ENCODE measurements at places on chromosomes 11 and 22.

GRCh38 chr11:134517621-134518293 lies 105.7 kb upstream of the B3GAT1 start:
- no peak for DNase-seq

- DNase-seq: no peak
Observed at GRCh38 chr11:113877670-113878055, 2.3 kb upstream of the USP28 start.

DNA sequence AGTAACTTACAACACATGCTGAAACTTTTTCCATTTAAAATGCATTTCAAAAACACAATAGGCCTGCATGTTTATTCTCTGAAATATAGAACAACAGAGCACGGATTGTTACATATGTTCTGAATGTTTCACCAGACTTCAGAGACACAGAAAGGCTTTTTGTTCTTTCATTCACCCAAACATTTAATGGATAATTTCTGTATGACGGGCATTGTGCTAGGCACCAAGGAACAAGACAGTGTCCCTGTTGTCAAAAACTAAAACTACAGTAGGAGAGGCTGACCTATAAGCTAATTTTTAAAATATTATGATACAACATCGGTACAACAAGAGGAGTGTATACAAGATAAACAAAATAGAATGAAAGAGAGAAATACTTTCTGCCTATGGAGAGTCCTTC lies 81.9 kb upstream of the TEAD1 start:
- no peak for DNase-seq

GRCh38 chr11:12167061-12168000 lies 56.9 kb downstream of the MICAL2 start:
- DNase-seq: no peak

DNA sequence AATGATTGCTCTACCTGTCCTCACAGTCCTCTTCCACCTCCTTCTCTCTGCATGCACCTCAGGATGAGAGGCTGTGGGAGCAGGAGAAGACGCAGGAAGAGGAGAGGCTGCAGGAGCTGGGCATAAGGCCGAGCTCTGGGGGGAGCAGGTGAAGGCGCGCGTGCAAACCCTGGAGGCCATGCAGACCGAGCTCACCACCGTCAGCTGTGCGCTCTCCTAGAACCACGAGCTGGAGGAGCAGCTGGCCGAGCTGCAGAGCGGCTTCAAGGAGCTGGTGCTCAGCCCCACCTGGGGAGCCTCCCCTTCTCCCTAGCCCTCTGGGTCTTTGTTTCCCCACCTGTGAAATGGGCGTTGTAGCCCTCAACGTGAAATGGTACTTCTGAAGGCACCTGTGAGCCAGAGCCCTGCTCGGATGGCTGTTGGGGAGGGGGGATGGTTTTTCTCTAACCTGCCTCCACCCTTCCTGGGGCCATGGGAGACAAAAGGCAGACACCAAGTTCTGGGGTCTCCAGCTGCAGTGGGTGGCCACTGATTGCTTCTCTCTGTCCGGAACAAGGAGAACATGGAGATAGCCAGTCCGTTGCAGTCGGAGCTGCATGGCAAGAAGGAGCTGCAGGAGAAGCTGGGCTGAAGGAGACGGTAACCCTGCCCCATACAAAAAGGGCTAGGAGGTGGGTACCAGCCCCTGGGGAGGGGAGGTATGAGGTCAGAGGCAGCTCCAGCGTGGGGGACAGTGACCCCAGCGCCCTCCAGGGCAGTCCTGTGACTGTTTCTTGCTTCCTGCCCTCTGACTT lies 65.2 kb upstream of the A4GALT start:
- DNase-seq: no peak

- DNase-seq: no peak
Observed at GRCh38 chr22:37965940-37966664, 12.6 kb downstream of the POLR2F start.

DNA sequence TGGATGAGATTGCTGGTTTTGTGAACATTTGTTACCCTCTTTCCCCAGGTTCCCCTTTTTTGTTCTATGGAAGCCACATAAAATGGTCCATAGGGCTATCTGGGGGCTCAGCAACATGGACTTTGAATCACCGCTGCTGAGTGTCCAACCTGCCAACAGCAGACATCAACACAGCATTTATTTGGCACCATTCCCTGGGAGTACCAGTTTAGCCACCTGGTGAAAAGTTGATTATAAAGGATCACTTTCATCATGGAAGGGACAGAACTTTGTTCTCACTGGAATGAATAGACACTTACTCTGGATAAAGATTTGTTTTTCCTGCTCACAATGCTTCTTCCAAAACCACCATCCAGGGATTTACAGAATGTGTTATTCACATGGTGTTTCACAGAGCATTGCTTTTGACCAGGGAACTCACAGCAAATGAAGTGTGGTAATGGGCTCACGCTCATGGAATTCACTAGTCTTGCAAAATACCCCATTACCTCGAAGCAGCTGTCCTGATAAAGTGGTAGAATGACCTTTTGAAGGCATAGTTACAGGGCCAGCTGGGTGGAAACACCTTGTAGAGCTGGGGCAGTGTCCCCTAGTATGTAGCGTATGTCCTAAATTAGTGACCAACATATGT lies 43.9 kb downstream of the ADM start:
- no peak for DNase-seq

DNA sequence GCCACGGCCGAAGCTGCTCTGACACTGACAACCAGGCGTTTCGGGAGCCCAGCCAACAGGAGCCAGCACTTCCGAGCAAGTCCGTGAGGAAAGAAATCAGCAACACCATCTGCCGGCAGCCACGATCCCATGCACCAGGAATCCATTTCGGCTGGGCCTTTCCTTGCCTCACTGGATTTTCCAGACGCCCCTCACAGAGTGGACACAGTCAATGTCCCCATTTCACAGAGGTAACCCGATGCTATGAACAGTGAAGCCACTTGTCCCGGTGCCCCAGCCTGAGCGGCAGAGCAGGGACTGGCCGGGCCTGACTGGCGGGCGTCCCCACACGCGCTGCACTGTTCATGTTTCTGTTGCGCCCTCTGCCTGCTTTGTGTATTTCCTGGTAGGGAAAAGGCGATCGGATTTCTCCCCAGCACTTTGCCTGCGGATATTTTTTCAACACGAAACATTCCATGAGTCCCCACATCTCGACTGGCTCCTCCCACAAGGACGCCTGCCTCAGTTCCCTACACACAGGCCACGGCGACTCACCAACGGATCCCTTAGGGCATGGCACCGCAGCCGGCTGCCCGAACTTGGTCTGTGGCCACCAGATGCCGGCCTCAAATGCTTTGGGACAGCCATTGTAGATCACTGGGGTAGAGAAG lies 55.3 kb downstream of the TRMU start:
- no peak for DNase-seq

- DNase-seq: no peak
Observed at GRCh38 chr22:44574640-44575380, 76.8 kb upstream of the RTL6 start.

- DNase-seq: no peak
Observed at GRCh38 chr11:37141707-37142106, 543.7 kb upstream of the RAG2 start.

DNA sequence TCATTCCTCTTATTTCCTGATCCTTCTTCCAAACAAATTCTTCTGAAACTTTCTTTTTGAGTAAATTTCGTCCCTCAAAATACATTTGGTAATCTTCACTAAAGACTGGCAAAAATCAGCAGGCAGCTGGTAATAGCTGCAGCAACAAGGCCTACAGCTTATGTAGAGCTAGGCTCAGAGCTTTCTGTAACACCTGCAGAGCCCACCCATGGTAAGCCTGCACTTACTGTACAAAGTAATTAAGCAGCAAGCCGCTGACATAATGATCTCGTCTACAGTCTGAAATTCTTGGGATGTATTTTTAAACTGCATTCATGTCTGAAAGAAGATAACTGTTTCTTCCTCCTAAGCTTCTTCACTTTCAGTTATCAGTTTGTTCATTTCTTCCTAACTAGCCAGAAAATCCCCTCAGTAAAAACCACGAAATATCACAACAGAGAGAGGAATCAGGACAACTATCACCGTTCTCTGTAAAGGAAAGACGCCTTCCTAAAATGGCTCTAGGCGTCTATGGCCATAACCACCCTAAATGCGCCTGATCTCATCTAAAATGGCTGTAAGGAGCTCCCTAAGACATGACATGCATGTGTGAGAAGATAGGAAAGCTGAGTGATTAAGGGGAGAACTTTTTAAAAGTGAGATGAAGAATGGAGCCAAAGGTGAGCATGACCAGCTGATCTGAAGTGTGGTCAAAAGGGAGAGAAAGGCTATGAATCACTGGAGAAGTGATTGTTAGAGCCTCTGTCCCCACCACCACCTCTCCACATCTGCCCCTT lies 56.2 kb downstream of the DENND5A start:
- DNase-seq: no peak

GRCh38 chr22:41146573-41146972 lies 54.2 kb downstream of the EP300 start:
- no peak for DNase-seq

DNA sequence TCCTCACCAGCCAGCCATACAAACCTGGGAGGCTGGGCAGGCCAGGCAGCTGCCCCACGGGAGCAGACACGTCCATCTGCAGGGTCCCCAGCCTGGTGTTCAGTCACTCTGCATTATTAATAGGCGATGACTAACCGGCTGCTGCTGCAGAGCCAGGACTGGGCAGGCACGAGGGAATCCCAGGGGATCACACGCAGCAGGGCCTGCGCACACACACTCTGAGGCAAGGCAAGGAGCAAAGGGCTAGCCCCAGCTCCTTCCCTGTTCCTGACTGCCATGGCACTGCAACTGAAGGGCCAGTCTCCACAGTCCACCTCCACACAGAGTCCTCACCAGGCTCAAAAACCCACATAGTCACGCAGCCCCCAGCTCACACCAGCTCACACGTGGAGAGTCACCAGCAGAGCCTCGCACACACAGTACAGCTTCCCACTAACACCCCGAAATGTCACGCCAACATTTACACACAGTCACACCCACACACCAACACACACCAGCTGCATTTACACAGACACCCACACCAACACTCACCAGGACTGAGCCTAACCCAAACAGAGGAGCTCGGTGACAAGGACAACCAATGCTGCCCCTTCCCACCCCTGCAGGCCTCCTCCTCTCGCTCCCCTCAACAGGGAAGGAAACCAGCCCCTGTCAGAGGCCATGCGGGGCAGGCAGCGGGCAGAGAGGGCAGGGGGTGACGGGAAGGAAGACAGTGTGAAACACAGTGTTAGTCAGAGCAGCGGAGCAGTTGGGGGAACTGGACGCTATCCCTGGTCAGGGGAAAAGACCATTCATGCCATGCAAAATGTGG lies 47.3 kb downstream of the NRXN2 start:
- no peak for DNase-seq

DNA sequence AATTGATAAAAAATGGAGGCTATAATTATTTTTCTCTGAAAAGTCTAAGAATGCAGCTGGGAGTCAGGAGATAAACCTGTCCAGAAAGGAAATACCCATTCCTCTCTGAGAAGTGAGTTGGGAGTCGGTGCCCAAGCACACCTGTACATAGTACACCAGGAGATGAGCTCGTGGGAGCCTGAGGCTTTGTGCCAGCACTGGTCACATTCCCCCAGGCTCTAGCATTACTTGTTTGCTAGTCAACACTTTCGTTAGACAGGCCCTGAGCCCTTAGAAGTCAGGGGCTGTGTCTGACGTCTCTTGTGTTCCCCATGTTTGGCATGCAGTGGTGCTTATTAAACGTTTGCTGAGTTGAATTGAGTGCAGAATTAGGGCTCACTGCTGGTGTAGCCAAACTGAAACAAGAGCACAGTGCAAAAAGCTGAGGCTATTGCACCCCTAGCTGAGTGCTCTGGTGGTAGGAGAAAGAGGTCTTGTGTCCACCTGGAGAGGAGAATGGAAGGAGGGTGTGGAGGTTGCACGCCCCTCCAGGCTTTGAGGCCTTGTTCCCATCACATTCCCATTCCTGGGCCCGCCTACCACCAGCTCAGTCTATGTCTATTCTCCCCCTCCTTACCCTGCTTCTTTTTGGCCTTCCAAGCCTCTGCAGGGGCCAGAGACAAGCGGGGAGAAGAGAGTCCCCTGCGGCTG lies 6.8 kb downstream of the ROBO4 start:
- DNase-seq: no peak

- no peak for DNase-seq
Observed at GRCh38 chr22:49243965-49244364, 583.7 kb downstream of the BRD1 start.

GRCh38 chr11:11149671-11150459 lies 203.2 kb downstream of the CSNK2A3 start:
- no peak for DNase-seq

DNA sequence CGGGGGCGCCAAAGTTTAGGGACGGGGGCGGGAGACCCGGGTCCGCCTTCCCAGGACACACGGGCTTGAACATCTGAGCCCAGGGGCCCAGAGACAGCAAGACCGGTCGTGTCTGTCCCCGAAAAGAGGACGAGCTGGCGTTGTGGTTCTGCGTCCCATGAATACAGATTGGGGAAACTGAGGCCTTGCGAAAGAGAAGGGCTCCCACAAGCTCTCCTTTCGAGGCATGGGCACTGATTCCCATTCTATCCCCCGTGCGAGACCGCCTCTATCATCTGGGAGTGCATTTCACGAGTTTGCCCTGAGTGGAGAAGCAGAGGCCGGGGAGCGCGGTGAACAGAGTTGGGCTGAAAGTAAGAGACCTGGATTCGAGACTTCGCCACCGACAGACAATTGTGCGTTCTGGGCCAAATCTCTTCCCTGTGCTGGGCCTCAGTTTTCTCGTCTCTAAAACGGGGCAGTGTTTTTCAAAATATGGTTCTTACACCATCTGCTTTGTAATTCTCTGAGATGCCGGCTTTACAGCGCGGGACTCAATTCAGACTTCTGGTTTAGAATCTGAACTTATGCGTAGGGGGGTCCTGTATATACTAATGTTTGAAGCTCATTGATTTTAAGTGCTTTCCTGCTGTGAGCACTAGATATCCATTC lies 471 bp downstream of the RNF185 start:
- no peak for DNase-seq

GRCh38 chr22:29148036-29148435 lies 57.7 kb upstream of the EMID1 start:
- no peak for DNase-seq

DNA sequence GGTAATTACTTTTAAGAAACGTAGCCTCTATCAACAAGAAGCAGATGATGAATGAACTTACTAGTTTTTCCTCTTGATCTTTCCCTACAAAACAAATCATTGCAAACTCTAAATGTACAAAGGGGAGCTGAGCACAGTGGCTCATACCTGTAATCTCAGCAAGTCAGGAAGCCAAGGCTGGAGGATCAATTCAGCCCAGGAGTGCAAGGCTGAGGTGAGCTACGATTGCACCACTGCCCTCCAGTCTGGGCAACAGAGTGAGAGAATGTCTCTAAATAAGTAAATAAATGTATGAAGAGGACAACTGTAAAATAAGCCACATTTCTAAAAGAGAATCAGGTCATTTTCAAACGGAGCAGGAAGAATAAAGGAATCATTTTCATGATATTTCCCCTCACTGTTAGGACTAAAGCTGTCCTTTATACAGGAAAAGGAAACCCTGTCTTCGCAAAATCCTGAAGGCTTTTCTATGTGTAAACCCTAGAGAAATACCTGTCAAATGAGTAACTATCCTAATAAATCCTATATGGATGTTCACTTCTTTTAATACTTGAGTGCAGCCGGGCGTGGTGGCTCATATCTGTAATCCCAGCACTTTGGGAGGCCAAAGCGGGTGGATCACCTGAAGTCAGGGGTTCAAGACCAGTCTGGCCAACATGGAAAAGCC lies 41.2 kb downstream of the RRAS2 start:
- no peak for DNase-seq

GRCh38 chr11:67691149-67691548 lies 16.7 kb upstream of the ALDH3B2 start:
- no peak for DNase-seq

GRCh38 chr11:67382276-67383136 lies 9.1 kb upstream of the CLCF1 start:
- peak; percentile 81 for DNase-seq
